Activated T-helper 9 cell treated with anti-CD3 and anti-CD28 coated beads, Interleukin-2, amount 50 U/mL, for 16 hours (primary cell): ENCODE measurements at places on chromosomes 4 and X.

GRCh38 chr4:56360071-56360470, 27.2 kb downstream of the AASDH start:
- DNase-seq, result no peak

GRCh38 chr4:54109241-54110018, 9.5 kb downstream of the GSX2 start:
- no peak for DNase-seq

GRCh38 chrX:135513130-135513515, 7.3 kb upstream of the INTS6L start:
- DNase-seq, result no peak

DNA sequence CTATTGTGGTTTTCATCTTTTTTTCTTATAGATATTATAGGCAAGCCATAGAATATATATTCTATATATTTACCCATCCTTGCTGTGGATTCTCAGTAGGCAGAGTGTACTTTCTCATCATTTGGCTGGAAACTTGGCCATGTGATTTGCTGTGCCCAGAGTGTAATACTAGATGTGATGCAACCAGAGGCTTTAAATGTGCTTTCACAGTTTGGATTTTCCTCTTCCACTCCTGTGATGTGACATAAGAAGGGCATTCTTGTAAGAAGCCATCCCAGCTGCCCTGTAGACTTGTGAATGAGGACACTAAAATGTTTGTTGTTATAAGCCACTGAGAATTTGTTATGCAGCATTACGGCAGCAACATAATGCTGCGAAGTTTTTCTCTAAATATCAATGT, 10.4 kb upstream of the HPGDS start:
- DNase-seq, result no peak

DNA sequence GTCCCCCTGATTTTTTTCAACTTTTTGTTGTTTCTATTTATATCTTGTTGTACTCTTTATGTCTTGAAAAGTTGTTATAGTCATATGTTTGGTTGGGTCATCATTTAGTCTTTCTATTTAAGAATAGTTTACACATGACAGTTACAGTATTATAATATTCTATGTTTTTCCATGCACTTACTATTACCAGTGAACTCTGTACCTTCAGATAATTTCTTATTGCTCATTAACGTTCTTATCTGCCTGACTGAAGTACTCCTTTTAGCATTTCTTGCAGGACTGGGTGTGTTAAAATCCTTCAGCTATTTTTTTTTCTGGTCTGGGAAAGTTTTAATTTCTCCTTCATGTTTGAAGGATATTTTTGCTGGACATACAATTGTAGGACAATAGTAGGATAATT, 157.7 kb upstream of the DIPK2B start:
- DNase-seq, result no peak

DNA sequence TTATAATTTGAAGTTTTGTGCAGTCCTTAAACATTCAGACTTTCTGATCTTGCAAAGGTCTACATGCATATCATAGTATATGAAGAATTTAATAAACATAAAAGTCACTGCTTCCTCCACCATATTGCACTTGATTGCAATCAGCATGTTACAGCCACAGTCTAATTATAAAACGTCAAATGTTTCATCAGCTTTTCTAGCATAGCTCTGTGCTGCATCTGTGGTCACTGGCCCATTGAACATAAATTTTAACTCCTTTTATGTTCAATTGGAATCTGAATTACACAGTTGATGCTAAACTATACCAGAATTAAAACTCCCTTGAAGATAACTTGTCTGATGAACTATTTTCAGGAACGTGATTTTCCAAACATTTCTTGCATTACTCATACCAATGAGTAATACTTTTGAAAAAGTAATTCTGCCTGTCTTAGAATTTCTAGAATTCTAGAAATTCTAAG, 329.1 kb downstream of the GALNTL6 start:
- no peak for DNase-seq

DNA sequence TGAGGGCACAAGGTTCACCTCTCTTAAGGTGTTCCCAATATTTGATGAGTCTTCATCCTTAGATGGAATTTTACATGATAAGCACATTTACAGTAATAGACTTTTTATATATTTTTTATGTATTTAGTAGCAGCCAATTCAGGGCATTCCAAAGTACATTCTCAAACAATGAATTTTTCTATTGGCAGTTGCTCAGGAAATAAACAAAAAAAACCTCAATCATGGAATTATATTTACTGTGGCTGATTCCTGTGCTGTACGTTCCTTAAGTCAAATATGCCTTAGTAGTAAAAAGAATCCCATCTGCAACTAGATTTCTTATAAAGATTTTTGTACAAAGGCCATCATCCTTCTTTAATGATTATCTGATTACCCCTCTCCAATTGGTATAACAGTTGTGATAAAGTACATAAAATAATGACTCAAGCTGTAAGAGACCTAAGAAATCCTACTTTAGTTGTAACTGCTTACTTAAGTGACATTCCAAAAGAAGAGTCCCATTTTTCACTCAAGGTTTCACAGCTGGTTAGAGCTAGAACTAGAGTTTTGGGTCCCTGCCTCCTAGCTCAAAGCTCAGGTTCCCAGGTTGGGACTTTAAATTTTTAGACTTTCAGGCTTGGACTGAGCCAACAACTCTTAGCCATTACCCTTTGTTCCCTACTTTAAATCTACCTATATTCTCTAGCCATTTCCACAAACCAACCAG, 152.7 kb downstream of the FHIP1A start:
- no peak for DNase-seq

GRCh38 chr4:173130687-173131086, 37.9 kb upstream of the GALNT7 start:
- DNase-seq, result no peak

DNA sequence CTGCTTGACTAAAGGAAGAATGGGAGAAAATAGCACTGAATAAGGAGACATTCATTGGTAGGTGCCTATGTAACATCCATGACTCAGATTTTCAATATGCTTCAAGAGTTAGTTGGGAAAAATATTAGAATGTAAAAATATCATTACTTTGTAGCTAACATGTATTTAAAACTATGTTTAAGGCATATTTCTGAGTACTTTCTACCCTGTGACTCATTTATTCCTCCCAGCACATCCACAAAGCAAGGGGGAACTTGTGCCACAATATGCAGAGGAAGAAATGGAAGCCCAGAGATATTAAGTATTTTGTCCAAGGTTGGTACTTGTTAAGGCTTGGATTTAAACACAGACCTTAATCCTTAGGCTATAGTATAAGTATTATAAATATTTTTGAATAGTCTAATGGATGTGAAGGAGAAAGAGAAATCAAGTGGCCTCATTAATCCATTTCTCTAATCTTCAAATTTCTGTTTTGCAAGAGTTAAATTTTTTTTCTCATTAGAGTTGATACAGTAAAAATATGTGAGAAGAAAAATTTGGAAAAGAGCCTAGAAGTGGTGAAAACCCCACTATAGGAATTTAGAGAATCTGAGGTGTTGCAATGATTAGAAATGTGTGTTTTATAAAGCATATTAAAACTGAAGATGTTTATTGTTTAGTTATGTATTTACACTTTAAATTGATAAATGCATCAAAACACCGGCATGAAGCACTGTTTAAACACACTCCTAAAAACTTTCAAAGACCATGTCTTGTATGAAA, 149.3 kb upstream of the GYPA start:
- no peak for DNase-seq

GRCh38 chrX:65581661-65582339, 47.2 kb upstream of the LAS1L start:
- peak; percentile 23 for DNase-seq

DNA sequence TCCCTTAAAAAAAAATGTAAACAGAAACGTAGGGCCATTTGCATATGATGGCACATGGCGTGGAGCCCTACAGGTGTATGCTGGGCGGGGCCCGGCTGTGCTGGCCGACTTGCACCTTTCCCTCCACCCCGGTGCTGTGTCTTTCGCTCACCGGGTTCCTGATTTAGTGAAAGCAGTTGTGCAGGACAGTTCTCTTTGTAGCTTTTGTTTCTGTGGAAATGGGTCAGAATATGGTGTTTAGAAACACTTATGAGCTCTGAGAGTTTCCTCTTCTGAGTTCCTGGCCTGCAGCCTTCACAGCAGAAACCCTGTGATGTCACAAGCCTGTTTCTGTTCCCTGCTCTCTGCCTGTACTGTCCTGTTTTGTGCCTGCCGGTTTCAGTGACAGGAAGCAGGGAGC, 22.5 kb upstream of the MSANTD1 start:
- no peak for DNase-seq

GRCh38 chr4:88600176-88600838, 8.0 kb downstream of the HERC3 start:
- no peak for DNase-seq

DNA sequence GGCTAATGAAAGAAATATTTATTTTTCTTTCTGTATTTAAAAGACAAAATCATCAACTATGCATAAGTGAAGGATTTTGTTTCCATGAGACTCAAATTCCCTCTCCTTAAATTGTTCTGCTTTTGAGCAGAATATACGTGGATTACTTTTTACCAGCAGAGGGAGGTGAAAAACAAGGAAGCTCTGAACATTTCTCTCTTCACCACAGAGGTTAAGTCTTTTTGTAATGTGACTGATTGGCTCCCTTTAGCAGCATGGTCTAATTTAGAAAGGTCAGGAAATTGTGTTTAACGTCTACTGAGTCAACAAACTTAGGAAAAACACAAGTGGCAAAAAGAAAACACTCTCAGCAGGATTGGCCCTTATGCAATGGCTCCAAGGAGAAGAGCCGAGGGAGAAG, 55.1 kb upstream of the F9 start:
- no peak for DNase-seq

- no peak for DNase-seq
Observed at GRCh38 chr4:169723207-169723965, 34.4 kb downstream of the HPF1 start.

- DNase-seq, result no peak
Observed at GRCh38 chr4:138816875-138817274, 198.7 kb upstream of the NOCT start.

GRCh38 chr4:145602129-145602760, 16.9 kb upstream of the MMAA start:
- no peak for DNase-seq

- no peak for DNase-seq
Observed at GRCh38 chr4:2746891-2747695, 9.0 kb downstream of the TNIP2 start.

- no peak for DNase-seq
Observed at GRCh38 chr4:109847896-109848442, at the start of gene LRIT3. LRIT3 (plus strand) TSS chr4:109848107; CDS start chr4:109848202, 95 bp downstream.

DNA sequence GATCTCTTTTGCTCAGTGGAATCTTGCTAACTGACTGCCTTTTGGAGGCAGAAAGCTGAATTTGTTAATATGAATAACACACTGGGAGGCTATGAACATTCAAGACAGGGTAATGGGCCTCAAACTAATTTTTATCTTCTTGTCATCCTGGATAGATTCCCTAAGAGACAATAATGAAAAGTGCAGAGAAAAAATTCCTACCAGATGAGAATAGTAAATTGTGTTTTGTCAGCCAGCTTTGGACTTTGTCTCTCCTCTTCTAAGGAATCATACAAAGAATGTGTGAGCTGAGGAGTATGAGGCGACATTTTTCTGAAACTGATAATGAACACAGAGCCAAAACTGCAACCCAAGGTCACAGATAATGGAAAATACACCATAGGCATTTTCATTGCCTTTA, 649.3 kb downstream of the IQCM start:
- DNase-seq, result no peak

DNA sequence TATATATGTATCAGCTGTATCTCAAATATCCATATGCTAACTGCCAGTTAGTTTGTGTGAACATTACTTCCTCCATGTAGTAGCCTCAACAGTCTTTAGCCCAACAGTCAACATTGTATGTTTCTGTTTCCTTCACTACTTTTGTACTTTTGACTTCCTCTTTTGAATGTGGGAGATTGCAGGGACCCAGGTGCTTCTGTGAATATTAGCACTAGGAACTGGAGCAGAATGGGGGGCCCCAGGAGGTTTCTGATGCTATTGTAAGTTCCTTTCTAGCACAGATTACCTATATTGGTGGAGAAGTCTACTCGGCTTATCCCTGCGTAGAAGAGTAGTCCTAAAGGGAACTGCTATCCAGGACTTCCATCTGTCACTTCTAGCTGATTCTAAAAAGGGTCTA, 2.3 kb downstream of the PLAC8 start:
- DNase-seq, result no peak

DNA sequence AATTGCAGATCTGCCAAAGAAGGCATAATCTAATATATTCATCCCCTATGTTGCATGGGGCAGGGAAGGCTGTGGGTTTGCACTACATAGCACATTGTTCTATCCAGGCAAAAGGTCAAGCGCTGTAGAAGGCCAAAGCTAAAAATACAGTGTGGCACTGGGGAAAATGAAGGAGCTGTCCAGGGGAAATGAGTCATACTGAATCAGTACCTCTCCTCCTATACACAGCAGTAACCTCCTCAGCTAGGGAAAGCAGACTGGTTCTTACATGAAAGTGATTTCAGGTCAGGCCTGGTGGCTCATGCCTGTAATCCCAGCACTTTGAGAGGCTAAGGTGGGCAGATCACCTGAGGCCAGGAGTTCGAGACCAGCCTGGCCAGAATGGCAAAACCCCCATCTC, 31.0 kb upstream of the SLC25A4 start:
- DNase-seq, result no peak

GRCh38 chrX:38839277-38839676, 38.0 kb downstream of the MID1IP1 start:
- DNase-seq, result no peak

- no peak for DNase-seq
Observed at GRCh38 chr4:26289401-26289800, 31.4 kb upstream of the RBPJ start.

DNA sequence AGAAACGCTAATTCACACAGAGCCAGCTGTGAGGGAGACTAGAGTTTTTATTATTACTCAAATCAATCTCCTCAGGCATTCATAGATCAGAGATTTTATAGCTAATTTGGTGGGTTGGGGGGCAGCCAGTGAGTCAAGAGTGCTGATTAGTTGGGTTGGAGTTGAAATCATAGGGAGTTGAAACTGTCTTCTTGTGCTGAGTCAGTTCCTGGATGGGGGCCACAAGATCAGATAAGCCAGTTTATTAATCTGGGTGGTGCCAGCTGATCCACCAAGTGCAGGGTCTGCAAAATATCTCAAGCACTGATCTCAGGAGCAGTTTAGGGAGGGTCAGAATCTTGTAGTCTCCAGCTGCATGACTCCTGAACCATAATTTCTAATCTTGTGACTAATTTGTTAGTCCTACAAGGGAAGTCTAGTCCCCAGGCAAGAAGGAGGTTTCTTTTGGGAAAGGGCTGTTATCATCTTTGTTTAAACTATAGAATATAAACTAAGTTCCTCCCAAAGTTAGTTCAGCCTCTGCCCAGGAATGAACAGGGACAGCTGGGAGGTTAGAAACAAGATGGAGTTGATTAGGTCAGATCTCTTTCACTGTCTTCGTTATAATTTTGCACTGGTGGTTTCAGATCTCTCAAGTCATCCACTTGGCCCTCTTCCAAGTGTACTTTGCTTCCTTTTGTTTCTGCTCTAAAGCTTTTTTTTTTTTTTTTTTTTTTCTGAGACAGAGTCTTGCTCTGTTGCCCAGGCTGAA, 5.4 kb upstream of the NAA11 start:
- no peak for DNase-seq

GRCh38 chrX:3175659-3176438, 134.6 kb downstream of the ARSF start:
- DNase-seq, result no peak
